ENCODE measurements at places on chromosomes 2 and 18.

DNA sequence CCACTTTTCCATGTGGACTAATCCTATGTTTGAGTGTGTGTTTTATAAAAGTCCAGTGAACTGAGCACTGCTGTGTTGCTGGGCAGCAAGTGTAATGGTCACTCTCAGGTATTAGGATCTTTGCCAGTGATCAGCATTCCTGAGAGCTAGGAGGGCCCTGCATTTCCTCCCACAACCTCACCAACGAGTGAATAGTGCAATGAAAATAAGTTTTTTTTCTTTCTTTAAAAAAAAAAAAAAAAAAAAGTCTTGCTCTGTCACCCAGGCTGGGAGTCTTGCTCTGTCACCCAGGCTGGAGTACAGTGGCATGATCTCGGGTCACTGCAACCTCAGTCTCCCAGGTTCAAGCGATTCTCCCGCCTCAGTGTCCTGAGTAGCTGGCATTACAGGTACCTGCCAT, 6.5 kb upstream of the OSBPL6 start:
- no peak for DNase-seq

DNA sequence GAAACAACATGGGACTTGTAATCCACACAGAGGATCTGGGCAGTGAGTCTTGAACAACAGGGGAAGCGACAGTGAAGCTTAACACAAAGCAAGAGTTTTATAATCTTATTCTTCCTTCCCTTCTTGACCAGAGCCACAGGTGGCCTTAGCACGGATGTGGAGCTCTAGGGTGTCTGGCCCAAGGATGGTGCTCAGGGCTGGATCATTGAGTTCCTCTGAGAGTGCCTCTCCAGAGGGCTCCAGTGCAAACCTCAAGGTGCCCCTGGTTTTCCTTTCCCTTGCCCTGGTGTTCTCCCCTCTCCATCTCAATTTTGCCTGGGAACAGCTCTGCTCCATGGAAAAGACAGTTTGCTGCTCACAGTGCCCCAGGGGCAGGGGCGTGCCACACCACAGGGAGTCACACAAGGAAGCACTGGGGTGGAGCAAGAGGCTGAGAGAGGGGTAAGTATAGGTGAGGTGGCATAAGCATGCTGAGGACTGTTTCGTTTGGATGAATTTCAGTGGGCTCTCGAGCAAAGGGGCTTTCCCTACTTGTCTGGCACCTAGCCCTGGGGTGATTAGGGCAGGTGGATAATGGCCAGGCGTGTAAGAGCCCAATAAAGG, 88.6 kb upstream of the B3GNT7 start:
- no peak for DNase-seq

GRCh38 chr2:158184001-158184400, 82.3 kb downstream of the UPP2 start:
- DNase-seq = peak; percentile 88

- DNase-seq = no peak
These were observed 98.0 kb upstream of the BZW1 start for GRCh38 chr2:200713704-200714064.

DNA sequence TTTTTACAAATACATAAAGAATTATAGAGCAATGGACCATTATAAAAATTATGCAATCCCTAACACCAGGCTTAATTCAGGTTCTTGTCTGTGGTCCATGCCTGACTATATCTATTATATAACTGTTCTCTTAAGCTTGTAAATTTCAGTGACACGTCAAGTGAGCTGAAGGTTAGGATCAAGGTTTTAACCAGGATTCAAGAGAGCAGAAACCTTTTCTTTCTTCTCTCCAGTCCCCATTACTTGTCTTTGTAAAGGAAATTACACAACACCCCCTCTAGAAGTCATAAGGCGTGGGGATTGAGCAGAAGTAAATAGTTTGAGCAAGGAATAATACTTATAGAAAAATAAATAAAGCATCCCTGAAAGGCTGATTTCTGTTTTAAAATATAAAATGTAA, 122.0 kb downstream of the ZNF521 start:
- DNase-seq = no peak

GRCh38 chr2:77228391-77228790, 293.8 kb downstream of the LRRTM4 start:
- no peak for DNase-seq

DNA sequence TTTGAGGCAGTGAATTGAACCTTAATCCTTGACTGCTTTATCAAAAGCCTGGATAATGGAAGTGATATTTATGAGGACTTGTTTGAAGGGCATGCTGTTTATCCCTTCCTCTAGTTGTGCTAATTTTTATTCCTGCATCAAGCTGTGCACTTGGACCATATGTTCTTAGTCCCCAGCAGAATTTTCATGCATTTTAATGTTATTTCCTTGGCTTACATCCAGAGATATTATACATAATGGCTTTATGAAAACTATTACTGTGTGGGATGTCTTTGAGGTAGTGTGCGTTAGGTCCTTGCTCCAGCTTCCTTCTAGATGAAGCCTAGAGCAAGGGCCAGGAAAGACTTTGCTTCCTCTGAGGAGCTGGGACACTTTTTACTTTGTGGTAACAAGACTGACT, 378.4 kb downstream of the LPIN1 start:
- DNase-seq = no peak

DNA sequence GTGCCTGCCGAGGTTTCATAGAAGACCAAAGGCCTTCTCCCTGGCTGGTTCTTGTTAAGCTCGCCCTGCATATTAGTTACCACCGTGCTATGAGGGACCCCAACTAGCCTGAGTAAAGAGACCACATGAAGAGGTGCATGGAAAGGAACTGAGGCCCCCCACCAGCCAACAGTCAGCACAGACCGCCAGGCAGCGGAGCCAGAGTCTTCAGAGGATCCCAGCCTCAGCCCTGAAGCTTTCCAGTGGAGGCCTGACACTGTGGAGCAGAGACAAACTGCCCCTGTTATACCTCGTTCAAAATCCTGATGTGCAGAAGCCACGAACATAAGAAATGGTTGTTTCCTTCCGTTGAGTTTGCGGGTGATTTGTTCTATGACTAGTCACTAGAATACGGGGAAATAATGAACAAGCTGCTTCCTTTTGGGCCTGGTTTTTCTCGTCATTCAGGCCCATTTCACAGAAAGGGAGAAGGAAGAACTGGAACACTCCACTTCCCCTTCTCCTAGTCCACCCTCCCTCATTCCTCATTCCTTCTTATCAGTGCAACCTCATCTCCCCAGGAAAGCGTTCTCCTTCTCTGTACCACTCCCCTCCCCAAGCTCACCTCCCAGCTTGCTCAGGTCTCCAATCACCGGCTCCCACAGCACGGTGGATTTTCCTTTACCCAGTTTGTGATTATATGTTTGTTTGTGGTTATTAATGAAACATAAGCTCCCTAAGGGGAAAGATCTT, 3.0 kb upstream of the GLI2 start:
- no peak for DNase-seq
